Omental fat pad (tissue), 4 donors: ENCODE measurements at places on chromosomes 4 and X. TPM values are rescaled to one million over a fixed set of nuclear protein-coding genes. Genes with fewer than 3 reads are reported as not detected.

DNA sequence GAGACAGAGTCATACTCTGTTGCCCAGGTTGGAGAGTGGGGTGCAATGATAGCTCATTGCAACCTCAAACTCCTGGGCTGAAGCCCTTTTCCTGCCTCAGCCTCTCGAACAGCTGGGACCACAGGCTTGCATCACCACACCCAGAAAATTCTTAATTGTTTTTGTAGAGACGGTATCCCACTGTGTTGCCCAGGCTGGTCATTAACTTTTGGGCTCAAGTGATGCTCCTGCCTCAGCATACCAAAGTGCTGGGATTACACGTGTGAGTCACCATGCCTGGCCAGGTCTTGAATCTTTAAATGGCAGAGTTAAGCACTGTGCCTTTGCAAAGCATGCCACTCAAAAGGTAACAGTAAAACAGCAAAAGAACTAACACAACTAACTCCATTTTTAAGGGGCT, 28.6 kb upstream of the BBS12 start:
- DNase-seq: no peak

DNA sequence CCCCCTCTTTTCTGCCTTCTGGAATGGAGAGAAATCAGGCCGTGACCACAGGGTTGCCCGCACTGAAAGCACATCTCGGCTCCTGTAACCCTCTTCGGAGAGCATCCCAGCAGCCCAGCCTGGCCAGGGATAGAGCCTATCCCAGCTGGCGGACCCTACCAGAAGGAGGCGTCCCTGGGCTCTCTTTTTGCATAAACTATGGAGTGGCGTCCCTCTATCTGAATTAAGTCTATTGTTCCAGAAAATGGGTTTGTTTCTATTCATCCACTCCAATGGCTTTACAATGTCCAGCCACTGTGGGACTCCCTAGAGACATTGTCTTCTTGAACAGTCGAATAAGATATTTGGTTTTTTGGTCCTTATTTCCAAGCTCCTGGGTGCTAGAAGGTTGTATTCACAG, 689 bp upstream of the NHSL2 start:
- no peak for DNase-seq

GRCh38 chrX:97564496-97564895, 680.8 kb downstream of the RPA4 start:
- DNase-seq: no peak

DNA sequence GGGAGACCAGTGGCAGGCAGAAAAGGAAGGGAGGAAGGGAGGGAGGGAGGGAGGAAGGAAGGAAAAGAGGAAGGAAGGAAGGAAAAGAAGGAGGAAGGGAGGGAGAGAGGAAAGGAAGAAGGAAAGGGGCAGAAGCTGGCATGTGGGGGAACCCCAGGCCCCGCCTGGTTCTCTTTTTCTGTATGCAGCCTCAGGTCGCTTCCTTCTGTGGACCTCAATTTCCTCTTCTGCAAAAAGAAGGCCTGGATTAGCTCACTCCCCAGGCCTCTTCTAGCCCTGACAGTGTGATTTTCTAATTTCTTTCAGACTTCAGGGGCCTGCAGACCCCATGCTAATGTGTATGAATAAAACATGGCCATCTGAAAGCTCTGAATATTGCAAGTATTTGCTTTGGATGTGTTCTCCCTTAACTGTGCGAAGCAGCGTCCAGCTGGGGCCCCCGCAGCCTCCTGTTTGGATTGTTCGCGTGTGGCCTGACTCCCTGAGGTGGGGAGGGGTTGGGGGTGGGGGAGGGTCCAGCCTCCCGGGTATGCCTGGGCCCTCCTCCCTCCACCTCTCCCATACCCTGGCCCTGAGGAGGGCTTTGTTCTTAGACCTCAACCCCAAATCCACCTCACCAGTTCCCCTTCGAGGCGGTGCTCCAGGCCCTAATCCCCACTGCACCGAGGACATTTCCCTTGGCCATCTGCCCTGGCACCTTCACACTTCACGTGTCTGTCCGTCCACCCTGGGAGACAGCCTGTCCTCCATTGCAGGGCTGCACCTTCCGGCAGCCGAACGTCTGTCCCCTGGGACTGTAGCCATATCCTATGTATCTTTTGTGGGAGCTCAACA, 199.9 kb upstream of the ATP6AP2 start:
- DNase-seq: no peak

DNA sequence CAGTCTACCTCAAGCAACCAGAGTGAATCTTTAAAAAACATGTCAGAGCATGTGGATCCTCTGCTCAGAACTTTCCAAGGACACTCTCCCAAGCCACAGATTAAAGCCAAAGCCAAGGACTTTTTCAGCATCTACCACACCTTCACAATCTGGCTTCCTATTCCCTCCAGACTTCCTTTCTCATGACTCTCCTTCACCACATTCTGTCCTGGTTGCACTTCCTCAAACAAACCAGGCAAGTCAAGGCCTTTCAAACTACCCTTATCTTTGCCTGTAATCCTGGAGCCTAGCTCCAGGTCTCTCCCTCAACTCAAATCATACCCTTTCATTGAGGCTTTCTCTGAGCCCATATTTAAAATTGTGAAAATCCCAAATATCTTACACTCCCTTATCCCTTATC, 191.6 kb upstream of the GALNTL6 start:
- DNase-seq: no peak

DNA sequence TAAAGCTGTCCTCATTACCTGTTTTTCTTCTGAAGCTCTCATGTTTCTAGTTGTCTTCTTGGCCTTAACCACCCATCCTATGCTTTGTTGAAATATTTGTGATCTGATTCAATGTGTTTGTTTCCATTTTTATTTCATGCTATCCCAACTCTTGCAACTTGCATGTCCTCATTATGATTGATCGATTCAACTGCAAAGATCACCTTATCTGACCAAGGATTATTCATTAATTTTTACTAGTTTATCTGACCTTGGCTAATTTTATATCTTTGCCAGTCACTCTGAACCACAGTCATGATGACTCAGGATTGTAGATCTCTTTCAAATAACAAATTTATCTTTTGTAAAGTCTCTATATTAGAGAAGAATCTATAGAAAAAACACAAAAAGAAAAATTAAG, 70.7 kb downstream of the UGT2A2 start:
- DNase-seq: no peak

DNA sequence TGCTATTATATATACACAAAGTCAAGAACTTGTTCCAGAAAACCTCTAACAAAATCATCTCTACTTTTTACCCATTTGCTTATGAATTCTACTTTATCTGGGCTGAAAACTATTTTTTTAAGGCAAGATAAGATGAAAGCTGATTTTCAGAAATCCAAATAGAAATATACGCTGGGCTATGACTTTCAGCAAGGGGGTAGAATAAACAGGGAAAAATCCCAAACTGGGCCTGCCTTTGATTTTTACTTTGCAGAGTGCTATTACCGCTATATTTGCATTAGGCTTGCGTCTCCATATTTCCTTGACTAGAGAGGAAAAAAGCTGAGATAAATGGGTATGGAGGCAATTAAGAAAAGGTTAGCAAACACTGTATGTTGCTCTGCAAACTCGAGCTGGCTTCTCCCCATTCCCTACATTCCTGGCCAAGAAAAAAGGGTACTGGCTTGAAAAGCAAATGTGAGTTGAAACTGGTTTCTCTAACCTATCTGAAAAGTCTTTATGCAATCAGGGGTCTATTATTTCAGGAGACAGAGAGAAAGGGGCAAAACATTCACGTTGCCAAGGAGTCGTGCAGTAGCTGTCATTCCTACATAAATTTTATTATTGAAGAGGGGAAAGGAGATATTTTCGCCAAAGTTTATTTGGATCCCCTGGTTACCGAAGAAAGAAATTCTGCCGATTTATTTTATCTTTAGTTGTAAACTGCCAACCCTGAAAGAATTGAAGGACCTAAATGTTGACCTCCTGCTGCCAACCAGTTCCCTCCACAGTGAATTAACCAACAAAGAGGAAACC, 2.2 kb downstream of the TMEM47 start:
- no peak for DNase-seq

- no peak for DNase-seq
These were observed 4.9 kb downstream of the HUWE1 start for GRCh38 chrX:53681661-53682060.

GRCh38 chr4:152014280-152014679, 253.5 kb upstream of the GATB start:
- DNase-seq: no peak

DNA sequence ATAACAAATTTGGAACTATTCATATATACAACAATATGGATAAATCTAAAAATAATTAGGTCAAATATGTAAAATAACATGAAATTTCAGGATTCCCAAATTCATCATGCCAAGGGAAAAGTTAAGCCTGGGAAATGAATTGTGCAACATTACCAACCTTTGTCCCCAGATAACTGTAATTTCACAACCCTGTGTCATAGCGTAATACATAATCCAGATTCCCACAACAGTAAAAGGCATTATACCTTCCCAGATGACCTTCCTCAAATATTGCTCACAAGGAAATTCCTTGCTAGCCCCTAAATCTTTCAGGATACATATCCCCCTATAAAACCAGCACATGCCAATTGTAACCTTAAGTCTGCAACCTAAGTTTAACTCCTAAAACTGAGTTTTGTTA, 32.9 kb upstream of the RAB40A start:
- no peak for DNase-seq

- DNase-seq: no peak
These were observed 188.7 kb upstream of the TLL1 start for GRCh38 chr4:165684177-165684805.

- no peak for DNase-seq
These were observed 799 bp downstream of the XPNPEP2 start for GRCh38 chrX:129739578-129739977.

DNA sequence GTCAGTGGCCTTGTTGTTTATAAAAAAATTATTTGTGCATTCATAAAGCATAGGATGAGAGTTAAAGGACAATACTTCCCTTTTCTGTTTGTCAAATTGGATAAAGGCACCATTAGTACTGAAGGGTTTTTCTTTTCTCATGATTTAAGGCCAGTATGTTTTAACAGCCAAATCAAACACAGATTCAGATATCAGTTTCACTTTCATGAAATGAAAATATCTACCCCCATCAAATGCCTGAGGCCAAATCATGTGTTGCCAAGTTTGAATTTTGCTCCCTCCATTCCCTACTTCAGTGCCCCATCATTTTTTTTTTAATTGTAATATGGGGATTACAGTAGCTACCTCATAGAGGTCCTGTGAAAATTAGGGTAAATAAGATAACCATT, 745.9 kb downstream of the RPA4 start:
- no peak for DNase-seq

- DNase-seq: no peak
These were observed 22.4 kb upstream of the HPSE start for GRCh38 chr4:83356899-83357661.

DNA sequence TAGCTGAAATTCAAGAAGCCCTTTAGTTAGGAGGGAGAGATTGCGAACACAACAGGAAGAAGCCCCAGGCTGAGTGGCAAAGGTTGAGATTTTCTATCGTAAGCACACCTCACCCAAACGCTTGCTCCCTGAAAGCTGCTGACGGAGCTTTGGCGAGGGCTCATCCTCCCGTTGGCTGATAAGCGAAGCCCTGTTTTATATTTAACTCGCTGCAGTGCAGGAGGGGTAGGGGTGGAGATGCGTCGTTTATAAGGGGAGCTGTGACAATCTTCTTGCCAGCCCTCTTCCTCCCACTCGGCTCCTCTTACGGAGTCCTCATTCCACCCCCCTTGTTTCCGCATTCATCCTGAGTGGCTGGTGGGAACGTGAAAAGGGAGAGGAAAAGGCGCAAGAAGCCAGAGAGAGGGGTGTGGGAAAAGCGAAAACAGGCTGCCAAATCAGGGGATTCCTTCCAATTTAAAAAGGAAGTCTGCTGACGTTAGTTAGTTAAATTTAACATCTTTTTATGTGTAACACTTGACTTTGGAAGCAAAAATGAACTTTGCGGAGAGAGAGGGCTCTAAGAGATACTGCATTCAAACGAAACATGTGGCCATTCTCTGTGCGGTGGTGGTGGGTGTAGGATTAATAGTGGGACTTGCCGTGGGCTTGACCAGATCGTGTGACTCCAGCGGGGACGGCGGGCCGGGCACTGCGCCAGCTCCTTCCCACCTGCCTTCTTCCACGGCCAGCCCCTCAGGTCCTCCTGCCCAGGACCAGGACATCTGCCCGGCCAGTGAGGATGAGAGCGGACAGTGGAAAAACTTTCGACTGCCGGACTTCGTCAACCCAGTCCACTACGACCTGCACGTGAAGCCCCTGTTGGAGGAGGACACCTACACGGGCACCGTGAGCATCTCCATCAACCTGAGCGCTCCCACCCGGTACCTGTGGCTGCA, at the start of gene ENPEP:
Gene ENPEP, plus strand, starts transcription at position 275 of the 938 bp plus-strand sequence. Its CDS starts 260 bp downstream, at position 535.
- DNase-seq: no peak

DNA sequence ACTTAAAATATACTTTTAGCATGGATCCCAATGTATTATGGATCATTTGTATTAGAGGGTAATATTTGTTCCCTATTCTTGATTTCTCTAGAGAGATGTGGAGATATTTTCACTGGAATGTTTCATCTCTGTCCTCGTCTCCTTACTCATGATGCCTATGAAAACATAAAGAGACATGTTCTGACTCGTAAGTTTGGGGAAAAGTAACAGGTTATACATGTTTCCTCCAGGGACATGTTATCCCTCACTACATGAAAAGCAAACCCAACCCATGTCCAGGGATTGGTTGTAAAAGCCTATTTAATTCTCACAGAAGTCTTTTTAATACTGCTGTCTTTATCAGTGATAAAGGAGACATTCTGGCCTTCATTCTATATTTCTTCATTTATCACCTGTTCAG, 621.4 kb downstream of the GABRG1 start:
- DNase-seq: no peak

GRCh38 chr4:182019148-182019652, 224.0 kb upstream of the TENM3 start:
- DNase-seq: no peak

DNA sequence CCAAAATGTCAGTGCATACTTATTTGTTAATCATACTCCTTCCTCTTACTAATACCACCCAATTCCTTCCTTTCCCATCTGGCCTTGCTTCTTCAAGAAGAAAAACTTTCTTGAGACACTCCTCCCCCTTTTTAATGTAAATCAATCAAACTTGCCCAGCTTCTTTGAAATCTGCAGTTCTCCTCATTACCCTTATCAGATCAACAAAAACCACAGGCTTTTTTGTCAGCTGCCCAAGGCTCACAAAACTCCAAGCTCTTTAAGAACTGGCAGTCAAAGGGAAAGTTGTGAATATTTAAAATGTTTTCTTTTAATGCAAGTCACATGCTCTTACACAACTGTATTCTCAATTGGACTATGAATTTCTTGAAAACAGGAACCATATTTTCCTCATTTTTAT, 11.3 kb upstream of the MYOZ2 start:
- DNase-seq: no peak

LDB2 gene
- total RNA-seq: 33.7 TPM

CCNG2 gene
- total RNA-seq: 64.8 TPM

TLR3 gene
- total RNA-seq: 4.2 TPM

CCSER1 gene
- total RNA-seq: 11.4 TPM

LRBA gene
- 33.8 TPM for total RNA-seq

SPANXN3 gene
- not detected for total RNA-seq

PLP2 gene
- total RNA-seq: 38.3 TPM

TXK gene
- 3.5 TPM for total RNA-seq
